ENCODE measurements at places on chromosomes 3 and 15.
A peak's percentile ranks its signal among the peaks of the same experiment; 100 is the strongest.

DNA sequence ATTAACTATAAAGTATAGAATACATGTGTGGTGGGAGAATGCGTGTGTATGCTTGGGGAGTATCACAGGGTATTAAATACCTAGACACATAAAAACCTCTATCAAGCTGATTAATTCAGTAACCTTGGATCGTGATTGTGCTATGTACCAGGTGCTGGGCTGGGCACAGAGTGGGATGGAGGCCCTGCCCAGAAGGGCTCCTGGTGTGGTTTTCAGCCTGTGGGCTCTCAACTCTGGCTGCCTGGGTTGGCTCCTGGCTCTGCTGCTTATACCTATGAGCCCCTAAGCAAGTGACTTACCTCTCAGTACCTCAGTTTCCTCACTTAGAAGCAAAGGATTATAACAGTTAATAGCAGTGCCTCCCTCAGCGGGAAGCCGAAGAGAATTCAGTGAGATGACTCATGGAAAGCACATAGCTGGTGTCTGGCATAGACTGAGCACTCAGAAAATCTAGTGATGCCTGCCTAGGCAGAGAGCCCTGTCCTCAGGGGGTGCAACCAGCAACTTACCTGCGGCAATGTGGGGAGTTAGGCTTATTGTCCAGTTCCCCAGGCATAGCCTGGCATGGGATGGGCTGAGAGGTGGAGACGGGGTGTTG, 90.6 kb upstream of the MYZAP start:
- DNase-seq: peak; percentile 74

- no peak for DNase-seq
Observed at GRCh38 chr3:192570315-192570714, 157.0 kb downstream of the FGF12 start.

GRCh38 chr3:127049393-127049792, 66.5 kb downstream of the PLXNA1 start:
- no peak for DNase-seq

DNA sequence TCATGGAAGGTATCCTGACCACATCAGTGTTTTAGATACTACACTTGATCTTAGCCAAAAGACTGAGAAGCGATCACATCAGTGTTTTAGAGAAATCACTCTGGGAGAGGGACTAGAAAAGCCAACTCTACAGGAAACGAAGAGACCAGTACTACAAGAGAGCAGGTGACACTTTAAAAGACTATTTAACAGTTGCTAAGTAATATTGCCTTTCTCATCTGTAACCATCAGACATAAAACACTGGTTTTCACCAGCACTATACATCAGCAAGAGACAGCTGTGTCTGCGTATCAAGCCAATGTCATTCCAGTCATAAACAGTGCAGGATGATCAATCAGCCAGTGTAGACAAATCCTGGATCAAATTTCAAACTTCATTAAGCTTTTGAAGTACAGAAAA, 66.7 kb downstream of the GLB1 start:
- no peak for DNase-seq

- DNase-seq: peak; percentile 47
Observed at GRCh38 chr3:138348754-138349739, 668 bp downstream of the MRAS start.

GRCh38 chr3:58608648-58609047, 31.5 kb upstream of the FAM107A start:
- no peak for DNase-seq

DNA sequence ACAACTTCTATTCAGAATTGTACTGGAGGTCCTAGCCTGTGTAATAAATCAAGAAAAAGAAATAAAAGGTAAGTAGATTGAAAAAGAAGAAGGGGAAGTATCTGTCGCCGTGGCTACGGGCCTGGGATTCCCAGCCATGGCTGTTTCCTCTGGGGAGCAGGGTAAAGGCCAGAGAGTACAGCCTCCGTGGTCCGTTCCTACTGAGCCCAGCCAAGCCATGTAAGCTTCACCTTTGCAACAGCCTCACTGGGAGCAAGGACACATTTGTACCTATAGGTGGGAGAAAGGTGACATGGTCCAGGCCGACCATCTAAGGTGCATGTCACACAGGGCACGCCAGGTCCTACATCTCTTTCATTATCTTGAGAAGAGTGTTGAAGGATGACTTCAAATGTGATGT, 71.3 kb downstream of the ANP32A start:
- no peak for DNase-seq

GRCh38 chr15:81547521-81548132, 173.6 kb upstream of the TMC3 start:
- no peak for DNase-seq

- peak; percentile 67 for DNase-seq
Observed at GRCh38 chr15:37028625-37029296, 71.6 kb downstream of the MEIS2 start.

DNA sequence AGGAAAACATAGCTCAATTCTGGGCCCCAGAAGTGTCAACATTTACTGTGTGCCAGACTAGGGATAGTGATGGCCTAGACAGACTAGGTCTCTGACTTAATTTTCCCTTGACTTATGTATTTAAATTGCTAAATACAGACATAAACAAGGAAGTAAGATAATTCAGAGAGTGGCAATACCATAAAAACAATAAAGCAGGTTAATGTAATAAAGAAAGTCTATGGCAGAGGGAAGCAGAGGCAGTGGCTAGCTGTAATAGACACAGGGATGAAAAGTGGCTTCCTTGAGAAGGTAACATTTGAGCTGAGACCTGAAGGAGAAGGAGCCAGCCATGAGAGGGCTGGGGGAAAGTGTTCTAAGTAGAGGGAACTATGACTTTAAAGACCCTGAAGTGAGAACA, 95.7 kb downstream of the TNIK start:
- no peak for DNase-seq
